ENCODE measurements at places on chromosomes 11 and 22.
A peak's percentile ranks its signal among the peaks of the same experiment; 100 is the strongest.

DNA sequence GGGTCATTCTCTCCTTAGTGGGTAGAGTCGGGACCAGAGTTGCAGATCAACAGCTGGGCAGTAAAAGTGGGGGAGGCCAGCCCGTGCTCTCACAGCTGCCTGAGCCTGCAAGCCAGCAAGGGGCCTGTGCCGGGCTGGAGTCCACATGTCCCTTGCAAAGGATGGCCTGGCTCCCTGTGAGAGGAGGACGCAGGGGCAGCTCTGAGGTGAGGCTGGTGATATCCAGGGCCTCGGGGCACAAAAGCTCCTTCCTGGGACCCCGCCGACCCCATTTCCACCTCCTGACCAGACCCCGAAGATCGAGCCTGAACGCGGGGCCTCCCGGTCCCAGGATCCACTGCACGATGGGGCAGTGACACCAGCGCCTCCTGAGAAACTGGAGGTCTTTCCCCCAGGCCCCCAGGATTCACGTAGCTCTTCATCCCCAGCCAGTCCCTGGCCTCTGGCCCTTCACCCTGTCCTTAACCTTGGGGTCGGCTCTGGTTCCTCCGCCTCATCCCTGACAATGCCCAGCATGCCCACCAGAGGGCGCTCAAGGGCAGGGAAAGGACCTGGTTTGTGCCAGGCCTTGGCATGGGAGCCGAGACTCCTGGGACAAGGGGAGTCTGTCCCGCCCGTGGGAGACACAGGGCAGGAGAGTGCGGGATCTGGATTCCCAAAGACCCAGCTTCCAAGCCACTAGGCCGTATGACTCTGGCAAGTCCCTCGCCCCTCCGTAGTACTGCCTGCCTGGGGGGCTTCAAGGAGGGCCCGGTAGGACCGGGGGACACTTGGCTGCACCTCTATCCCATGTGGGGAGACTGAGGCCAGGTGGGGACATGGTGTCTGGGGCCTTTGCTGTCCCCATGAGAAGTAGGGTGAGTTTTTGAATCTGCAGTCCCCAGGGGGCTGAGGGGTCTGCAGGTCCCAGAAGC, 17.8 kb upstream of the WNT7B start:
- peak; percentile 83 for DNase-seq

DNA sequence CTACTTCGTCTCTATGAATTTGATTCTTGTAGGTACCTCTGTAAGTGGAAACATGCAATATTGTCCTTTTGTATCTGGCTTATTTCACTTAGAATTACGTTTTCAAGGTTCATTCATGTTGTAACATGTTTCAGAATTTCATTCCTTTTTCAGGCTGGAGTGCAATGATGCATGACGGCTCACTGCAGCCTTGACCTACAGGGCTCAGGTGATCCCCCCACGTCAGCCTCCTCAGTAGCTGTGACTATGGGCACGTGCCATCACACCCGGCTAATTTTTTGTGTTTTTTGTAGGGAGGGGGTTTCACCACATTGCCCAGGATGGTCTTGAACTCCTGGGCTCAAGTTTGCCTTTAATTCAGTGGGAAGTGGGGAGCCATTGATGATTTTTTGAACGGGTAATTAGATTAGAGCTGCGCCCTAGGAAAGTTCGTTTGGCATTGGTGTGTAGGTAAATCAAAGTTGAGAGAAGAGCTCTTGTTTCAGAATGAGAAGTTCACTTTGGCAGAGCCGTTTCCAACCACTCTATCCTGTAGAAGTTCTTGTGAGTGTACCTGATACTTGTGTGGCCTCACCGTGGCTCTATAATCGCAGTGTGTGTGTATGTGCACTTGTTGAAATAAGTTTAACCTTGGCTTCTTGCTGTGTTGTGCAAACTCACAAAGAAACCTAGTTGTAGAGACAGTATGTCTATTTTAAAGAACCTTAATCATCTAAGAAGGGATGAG, 115.9 kb downstream of the NAV2 start:
- DNase-seq = no peak

- peak; percentile 58 for DNase-seq
Observed at GRCh38 chr22:37282385-37282677, at the start of gene CYTH4. Gene CYTH4, plus strand, starts transcription at chr22:37282508. Its CDS starts 62 bp downstream, at chr22:37282570.

- DNase-seq = no peak
Observed at GRCh38 chr11:61694602-61694939, 14.4 kb downstream of the DAGLA start.

DNA sequence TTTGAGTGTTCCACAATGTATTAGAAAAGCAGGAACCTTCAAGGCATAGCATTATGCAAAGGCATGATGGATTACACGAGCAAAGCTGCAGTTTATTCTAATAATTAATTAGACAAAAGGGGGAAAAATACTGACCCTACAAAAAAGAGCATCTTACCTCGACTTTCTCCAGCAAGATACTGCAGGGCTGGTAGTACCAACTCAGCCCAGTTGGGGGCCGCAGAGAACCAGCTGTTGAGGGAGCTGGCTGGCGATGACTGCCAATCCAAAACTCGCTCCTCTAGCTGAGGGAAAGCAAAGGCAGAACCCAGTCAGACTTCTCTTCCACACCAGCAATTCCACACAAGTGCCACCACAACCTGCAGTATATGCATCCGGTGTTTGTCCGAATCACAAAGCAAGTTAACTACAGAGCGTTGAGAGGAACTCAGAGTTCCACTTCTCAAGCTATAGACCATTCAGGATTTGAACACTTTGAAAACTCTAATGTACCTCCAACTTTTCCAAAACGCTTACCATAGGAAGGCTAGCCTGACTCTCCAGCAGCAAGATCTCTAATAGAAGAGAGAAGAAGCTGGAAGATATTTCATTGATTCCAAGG, 13.7 kb downstream of the NFRKB start:
- no peak for DNase-seq

DNA sequence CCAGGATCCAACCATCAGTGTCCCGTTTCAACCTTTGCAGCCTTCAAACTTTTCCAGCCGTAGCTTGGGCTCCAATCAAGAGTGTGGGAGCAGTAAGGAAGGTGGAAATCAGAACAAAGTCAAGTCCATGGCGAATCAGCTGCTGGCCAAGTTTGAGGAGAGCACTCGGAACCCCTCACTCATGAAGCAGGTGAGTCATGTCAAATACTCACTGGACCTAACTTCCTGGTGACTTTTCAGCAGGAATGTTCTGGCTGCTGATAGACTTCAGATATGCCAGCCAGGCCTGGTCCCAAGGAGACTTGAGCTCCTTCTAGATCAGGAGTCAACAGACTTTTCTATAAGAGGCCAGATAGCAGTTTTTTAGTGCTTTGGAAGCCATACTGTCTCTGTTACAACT, 129.0 kb downstream of the MICAL2 start:
- no peak for DNase-seq

DNA sequence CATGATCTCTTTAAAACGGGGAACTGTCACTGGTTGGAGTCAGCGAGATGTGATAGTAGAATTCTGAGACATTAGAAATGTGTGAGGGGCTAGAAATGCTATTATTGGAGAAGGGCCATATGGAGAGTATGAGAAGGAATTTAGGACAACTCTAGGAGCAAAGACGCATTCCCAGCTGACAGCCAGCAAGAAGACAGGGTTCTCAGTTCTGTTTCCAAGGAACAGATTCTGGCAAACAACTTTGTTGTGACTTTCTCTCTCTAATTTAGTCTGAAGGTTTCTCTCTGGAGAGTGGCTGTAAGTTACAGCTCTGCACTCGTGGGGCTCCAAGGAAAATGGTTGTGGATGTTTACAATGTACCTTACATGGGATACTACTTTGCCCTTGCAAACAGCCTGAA, 876.3 kb downstream of the FAM181B start:
- DNase-seq = peak; percentile 4

DNA sequence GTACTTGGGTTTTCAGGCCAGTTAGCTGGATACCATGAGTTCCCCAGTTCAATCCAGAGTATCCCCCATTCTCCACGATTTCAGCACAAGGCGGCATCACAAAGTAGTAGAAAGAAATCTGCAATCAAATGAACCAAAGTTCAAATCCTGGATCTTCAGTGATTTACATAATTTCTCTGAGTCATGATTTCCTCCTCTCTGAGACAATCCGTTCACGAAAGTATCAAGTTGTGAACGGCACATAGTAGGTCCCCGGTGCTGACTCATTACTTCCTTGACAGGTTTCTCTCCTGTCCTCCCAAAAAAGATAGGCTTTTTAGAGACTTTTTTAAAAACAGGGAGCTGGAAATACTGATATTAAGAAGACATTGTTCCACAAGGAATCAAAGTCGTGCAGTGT, 69.1 kb upstream of the AKIP1 start:
- DNase-seq = no peak

GRCh38 chr11:31303644-31304180, 65.8 kb downstream of the DCDC1 start:
- peak; percentile 19 for DNase-seq

DNA sequence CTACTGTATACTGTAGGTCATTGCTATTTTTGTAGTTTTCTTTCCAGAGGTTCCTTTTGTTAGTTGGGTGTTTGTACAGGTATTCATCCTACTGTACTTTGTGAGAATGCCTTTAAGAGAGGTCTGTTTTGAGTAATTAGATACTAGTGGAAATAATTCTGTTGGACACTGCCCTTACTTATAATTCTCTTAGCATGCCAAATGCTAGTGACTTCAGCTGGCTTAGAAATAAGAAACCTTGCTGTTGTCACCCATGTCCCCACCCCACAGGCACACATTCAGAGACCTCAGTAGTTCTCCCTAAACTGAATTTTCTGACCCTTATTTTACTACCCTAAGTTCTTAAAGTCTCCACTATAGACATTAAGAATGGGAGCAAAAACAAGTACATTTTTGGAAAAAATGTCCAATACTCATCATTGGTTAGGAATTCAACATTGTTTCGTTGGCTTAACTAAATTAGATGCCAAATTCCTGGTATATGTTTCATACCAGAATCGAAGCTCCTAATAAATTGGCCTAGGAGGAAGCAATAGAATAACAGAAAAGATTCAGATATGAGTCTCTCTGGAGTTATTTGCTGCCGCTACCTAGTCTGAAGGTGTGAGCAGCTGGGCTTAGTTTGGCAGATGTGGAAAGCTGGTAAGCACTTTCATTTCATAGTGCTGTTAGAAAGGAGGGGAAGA, 28.4 kb downstream of the ZNF143 start:
- DNase-seq = no peak

DNA sequence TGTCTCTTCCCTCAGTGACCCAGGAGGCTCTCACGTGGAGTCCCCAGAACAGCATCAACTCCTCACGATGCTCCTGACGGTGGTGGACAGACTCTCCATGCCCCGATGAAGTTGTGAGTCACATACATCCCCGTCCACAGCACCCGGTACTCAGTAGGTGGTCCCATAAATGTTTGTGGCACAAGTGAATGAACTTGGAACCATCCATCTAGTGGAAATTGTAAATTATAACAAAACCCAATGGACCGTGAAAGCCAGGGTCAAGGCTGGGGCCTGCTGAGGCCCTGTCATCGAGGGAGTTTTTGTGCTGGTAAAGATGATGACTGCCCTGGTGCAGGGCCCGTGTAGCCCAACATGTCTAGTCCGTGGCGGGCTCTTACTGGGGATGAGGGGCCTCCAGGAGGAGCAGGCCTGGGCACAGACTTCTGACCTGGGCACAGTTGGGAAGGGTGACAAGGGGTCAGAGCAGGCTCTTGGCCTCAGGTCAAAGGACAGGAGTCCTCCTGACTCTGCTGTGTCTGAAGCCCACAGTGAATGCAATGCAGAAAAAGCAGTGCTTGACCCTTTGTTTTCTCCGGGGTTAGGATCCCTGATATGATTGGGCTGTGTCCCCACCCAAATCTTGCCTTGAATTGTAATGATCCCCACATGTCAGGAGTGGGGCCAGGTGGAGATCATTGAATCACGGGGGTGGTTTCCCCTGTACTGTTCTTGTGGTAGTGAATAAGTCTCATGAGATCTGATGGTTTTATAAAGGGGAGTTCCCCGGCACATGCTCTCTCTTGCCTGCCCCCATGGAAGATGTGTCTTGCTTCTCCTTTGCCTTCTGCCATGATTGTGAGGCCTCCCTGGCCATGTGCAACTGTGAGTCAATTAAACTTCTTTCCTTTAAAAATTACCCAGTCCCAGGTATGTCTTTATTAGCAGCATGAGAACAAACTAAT, 20.0 kb upstream of the SMIM38 start:
- DNase-seq = no peak

DNA sequence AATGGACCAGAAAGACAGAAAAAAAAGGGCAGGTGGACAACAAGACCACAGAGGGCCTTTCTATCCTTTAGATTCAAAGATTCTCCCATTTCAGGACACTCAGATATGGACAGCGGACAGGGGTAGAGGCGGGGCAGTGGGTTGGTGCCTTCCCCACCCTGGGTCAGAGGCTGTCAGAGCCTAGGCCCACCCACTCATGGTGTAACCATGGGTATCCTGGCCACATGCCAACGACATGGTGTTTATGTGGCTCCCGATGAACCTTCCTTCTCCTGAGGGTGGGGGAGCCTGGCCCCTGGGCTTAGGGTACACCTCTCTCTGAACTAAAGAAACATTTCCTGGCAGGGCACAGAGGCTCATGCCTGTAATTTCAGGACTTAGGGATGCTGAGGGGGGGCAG, 14.3 kb upstream of the P2RY2 start:
- no peak for DNase-seq

DNA sequence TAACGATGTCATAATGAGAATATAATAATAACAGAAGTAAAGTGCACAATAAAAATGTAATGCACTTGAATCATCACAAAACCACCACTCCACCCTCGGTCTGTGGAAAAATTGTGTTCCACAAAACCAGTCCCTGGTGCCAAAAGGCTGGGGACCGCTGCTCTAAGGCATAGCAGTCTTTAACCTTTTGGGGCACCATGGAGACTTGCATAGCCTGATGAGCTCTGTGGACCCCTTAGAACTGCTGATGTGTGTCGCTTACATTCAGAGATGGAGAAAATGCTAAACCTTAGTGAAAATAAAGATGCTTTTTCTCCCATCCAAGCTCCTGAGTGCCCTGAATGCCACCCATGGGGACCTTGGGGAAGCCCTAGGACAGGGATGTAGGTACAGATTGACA, 87.6 kb upstream of the SEPTIN5 start:
- no peak for DNase-seq
